ENCODE measurements at places on chromosomes 4 and X. TPM values are rescaled to one million over a fixed set of nuclear protein-coding genes. Genes with fewer than 3 reads are reported as not detected.

Gene ARMCX2
- 36.3 TPM for total RNA-seq

Gene HSFX2
- total RNA-seq = not detected

DNA sequence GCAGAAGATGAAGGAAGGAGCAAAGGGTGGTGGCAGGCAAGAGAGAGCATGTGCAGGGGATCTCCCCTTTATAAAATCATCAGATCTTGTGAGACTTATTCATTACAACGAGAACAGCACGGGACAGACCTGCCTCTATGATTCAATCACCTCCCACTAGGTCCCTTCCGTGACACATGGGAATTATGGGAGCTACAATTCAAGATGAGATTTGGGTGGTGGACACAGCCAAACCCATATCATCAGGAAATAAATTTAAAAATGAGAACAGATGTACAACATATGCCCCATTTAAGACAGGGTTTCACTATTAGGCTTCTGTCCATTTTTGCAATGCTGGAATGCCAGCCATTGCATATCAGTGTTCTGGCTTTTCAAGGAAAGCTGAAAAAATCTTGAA lies 346.7 kb upstream of the SLIT2 start:
- no peaks in the 10 kb centered on the region for H3K36me3 ChIP-seq
- H3K4me3 ChIP-seq = no peak overlapping the region
- H3K27ac ChIP-seq = no peak overlapping the region
- no peaks in the 10 kb centered on the region for H3K4me1 ChIP-seq

GRCh38 chr4:18314731-18315130 lies 293.2 kb upstream of the LCORL start:
- no peak overlapping the region for H3K4me3 ChIP-seq
- no peaks in the 10 kb centered on the region for H3K36me3 ChIP-seq
- no peaks in the 10 kb centered on the region for H3K27me3 ChIP-seq
- H3K4me1 ChIP-seq = no peaks in the 10 kb centered on the region
- no peak for DNase-seq
